ENCODE measurements at places on chromosomes 16 and 17.

DNA sequence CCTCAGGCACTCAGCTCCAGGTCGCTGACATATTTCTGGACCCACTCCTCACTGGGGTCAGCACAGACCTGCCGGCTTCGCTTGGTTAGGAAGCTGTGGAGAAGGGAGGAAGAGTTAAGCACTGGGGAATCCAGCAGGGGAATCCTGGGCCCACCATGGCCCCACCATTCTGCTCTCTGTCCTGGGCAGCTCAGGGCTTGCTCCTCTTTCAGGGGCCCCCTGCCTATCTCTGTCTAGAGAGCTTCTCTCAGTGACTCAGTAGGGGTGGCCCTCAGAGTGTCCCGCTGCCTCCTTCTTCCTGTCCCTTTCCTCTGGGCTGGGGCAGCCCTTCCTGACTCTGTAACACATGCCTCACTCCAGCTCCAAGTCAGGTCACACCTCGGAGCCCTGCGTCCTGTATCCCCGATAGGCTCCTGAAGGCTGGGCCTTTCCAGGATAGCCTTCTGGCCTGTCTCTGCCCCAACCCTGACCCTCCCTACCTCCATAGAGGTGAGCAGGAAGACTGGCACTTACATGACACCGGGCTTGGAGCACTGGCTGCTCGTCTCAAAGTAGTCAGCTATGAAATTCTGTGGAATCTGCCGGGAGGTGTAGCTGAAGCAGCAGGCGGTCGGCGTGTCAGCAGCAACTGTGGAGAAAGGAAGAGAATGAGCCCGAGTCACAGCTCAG, 1.1 kb downstream of the CCL3 start:
- DNase-seq = no peak

DNA sequence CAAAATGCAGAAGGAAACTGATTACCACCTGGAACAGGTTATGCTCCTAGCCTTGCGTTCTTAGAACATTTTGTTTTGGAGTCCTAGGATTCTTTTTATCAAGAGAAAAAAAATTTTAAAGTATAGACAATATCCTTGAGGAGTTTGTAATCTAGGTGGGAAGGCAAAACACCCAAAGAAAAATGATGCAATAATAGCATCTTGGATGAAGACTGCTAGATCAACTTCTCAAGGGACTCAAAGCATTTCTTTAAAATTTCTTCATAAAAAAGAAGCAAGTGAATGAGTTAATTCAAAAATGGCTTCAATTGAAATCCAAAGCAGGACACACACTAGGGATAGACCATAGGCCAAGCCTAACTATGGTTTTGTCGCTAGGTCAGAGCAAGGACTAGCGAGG, 515.8 kb upstream of the ZFHX3 start:
- DNase-seq = no peak

- peak; percentile 48 for DNase-seq
Measured at GRCh38 chr16:85316321-85316919, 204.1 kb upstream of the CIBAR2 start.

DNA sequence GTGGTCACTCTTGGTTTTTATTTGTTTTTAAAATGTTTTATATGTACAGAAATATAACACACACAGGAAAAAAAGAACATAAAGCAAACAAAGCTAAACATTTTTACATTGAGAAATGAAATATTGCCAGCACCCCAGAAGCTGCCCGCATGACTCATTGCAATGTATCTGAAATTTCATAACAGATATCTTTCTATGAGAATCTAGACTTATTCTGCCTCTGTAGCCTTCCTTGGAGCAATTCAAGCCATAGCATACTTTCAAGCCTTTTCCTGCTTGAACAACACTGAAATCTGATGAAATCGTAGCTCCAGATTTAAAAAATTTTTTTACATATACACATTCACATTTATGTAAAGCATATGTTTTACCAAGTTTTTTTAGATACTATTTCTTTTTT, 86.9 kb downstream of the RBBP6 start:
- no peak for DNase-seq

- no peak for DNase-seq
Measured at GRCh38 chr16:7088711-7089110, 243.9 kb upstream of the RBFOX1 start.

GRCh38 chr17:74565126-74565525, 2.2 kb downstream of the CD300H start:
- no peak for DNase-seq

DNA sequence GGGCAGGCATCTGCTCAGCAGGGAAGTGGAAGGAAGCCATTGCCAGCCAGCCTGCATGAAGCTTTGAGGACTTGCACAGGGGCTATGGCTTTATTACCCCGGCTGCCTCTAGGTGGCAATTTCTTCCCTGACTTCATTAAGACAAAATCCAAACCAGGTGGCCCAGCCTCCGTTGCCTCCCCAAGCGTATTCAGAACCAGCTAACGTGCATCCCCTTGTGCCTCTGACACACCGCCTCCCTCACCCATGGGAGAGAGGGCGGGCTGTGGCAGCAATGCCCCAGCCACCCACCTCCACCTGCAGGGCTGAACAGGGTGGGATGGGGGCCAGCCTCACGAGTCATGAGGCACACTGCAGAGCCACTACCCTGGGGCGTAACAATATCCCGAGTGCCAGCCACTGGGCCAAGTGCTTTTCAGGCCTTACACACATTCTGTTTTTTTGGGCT, 6.8 kb downstream of the KIFC3 start:
- DNase-seq = peak; percentile 21

DNA sequence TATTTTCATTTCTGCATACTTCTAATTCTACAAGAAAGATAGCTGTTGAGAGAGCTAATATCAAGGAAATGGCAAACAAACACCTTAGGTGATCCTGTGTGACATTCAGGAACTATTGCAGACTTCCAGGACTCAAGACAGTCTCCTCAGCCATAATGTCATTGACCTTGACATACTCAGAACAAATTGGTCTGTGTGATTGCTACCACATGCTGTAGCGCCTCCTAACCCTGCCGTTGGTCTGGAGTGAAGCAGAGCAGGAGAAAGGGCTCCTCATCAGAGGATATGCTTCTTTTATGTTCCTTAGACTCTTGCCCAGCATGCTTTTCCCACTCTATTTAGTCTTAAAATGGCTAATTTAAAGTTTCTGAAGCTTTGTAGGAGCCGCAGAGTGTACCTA, 194.2 kb upstream of the TBX2 start:
- DNase-seq = no peak

DNA sequence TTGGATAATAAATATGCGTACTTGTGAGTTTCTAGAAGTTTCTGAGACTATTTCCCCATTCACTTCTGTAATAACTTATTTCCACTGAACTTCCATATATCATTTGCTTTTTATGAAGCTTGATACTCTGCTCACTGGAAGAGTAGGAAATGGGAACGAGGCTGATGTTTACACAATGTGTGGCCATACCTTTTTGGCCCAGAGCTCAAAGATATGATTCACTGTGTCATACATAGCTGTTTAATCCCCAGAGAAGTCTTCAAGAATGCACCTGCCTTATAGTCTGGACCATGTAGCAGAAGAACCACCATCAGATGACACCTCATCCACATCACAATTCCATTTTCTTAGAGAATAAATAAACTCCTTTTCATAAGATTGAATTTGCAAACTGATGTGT, 40.3 kb upstream of the TEKT3 start:
- DNase-seq = no peak

GRCh38 chr17:36463916-36464764, 22.3 kb upstream of the ZNHIT3 start:
- DNase-seq = peak; percentile 59

DNA sequence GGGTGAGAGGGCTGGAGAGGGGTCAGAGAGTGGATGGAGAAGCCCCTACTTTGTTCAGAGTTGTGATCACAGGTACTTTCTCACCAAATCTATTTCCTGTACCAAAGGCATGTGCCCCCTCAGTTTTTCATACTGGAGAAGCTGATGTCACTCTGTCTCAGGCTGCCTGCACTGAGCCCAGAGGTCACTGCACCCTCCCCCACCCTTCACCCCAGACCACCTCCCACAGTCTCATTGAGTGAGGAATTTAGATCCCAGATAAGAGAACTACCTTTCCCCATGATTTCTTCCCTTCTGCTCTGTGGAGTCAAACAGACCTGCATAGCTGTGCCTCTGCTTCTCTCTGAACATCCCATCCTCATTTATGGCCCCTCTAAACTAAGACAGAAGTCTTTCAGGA, 140.0 kb upstream of the IRX6 start:
- no peak for DNase-seq

DNA sequence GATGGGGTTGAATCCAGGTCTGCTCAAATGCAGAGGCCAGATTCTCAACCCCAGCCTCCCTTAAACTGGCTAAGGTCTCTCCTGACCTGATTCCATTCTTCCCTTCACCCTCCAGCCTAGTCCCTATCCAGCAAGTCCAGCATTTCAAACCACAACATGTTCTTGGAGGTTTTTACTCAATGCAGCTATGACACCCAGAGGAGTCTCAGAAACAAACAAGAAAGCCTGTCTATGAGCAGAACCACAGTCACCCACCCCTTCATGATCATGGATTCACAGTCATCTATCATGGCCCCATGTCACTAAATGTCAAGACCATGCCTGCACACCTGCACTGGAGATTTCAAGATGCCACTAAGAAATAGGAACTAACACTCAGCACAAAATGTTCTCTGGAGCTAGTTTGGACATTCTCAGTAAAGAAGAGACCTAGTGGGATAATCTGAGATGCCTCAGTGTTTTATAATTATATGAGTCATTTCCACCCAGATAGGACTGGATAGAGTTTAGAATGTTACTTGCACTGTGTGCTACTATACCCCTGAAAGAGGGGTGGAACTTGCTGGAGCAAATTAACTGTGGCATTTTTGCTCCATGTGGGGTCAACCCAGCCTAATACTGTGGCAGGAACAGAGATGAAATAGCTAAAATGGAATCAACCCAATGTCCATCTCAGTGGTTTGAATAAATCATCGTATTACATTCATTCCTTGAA, 9.5 kb upstream of the METTL22 start:
- DNase-seq = no peak

- DNase-seq = no peak
Measured at GRCh38 chr17:75751676-75752404, 13.2 kb downstream of the GALK1 start.

DNA sequence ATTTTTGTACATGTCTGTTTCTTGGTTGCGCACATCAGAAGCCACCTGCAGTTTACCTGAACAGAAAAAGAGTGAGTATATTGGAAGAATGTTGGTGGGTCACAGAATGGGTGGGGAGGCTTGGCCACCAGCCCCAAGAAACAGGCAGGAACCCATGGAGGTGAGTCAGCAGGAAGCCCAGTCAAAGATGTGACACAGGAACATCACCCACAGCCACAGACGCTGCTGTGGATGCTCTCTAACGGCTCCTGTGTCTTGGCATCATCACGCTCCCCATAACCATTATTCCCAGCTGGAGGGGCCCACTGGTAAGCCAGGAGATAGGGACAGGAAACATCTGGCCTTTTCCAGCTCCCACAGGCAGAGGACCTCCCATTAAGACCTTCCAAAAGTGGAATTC, 94.0 kb upstream of the WSB1 start:
- DNase-seq = no peak

GRCh38 chr17:60496041-60496440, 30.0 kb downstream of the APPBP2 start:
- no peak for DNase-seq

DNA sequence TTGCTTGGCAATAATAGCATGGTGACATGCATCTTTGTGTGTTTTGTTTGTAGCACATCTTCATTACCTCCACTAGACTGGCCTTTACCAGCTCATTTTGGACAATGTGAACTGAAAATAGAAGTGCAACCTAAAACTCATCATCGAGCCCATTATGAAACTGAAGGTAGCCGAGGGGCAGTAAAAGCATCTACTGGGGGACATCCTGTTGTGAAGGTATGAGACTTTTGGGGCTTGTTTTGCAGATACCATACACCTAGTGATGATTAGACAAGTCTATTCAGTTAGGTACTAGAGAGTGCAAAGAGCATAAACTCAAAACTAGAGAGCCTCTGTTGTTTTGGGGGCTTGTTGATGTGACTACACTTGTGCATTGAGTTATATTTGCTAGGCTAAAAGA, 41.2 kb downstream of the NFATC3 start:
- no peak for DNase-seq

- no peak for DNase-seq
Measured at GRCh38 chr17:34647511-34647910, 68.1 kb downstream of the TMEM132E start.

- no peak for DNase-seq
Measured at GRCh38 chr17:45293413-45294211, 23.2 kb downstream of the MAP3K14 start.

DNA sequence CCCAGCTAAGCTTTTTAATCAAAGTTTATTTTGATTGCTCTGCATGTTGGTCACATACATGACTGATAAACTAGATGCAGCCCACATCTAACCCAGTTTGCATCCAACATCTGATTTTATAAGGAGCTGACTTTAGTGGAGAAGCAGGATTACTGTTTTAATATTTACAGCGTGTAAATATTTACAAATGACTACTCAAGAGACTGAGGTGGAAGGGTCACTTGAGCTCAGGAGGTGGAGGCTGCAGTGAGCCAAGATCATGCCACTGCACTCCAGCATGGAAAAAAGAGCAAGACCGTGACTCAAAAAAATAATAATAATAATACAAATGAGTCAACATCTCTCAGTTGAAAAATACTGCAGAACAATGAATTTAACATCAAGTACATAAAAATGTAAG, 50.8 kb downstream of the PARN start:
- DNase-seq = no peak

DNA sequence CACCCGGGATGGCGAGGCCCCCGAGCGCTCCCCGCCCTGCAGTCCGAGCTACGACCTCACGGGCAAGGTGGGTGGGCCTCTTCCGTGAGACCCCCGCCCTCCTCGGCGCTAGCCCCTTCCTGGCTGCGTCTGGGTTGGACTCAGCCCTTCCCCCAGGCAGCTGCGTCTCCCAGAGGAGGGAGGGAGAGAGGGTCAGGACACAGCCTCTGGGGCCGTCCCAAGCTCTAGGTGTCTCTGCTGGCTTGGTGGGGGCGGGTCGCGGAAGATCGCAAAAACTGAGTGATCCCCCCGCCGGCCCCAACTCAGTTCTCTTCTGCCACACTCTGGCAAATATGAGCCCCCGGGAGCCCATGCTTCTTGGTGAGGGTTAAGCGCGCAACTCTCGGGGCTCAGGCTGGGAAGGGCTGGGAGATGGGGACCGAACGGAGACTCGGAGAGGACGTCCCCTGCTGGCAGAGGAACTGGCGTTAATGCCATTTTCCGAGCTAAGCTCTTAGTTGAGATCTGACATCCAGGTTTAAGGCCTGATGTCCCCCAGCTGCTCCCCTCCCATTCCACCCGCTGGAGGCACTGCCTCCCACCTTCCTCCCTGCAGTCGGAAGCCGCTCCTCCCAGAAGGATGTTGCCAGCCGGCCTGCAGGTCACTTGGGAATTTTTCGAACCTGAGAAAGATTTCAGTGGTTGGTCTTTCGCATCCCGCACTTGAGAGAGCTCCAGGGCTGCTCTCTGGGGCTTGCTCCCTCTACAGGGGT, 419 bp downstream of the RAB37 start:
- peak; percentile 48 for DNase-seq

GRCh38 chr17:19904924-19905323, 37.2 kb upstream of the ULK2 start:
- no peak for DNase-seq

GRCh38 chr17:68491381-68492231, 20.6 kb upstream of the PRKAR1A start:
- DNase-seq = no peak

Measured in stimulated activated CD4-positive, alpha-beta T cell treated with anti-CD3 and anti-CD28 coated beads, Interleukin-4, amount 100 ng/mL, for 1 hour (primary cell).